ENCODE measurements at places on chromosomes 3 and 15. TPM values are rescaled to one million over a fixed set of nuclear protein-coding genes. Genes with fewer than 3 reads are reported as not detected.
A peak's percentile ranks its signal among the peaks of the same experiment; 100 is the strongest.

Gene CYP8B1
- not detected for total RNA-seq

Gene COL6A5
- not detected for total RNA-seq

Gene CSPG4
- not detected for total RNA-seq

- no peaks in the 10 kb centered on the region for H3K36me3 ChIP-seq
- DNase-seq = no peak
- H3K27ac ChIP-seq = no peak overlapping the region
- H3K27me3 ChIP-seq = peaks cover 20% of the 10 kb centered on the region
Measured at GRCh38 chr3:14582045-14582410, 41.9 kb upstream of the GRIP2 start.

GRCh38 chr3:38684546-38684945, 35.1 kb upstream of the SCN5A start:
- H3K4me1 ChIP-seq = no peaks in the 10 kb centered on the region
- no peak for DNase-seq
- no peak overlapping the region for H3K4me3 ChIP-seq

GRCh38 chr3:56923526-56924224, 121.9 kb upstream of the ARHGEF3 start:
- no peaks in the 10 kb centered on the region for H3K36me3 ChIP-seq
- DNase-seq = no peak
- H3K27me3 ChIP-seq = no peaks in the 10 kb centered on the region
- peaks cover 90% of the 10 kb centered on the region for H3K4me1 ChIP-seq
- peak overlapping the region; percentile 20 for H3K27ac ChIP-seq
- H3K4me3 ChIP-seq = peak overlapping the region; percentile 45

GRCh38 chr15:36748366-36749115, 169.1 kb downstream of the CDIN1 start:
- peaks cover 3% of the 10 kb centered on the region for H3K36me3 ChIP-seq
- H3K27me3 ChIP-seq = no peaks in the 10 kb centered on the region
- no peak overlapping the region for H3K4me3 ChIP-seq
- H3K4me1 ChIP-seq = no peaks in the 10 kb centered on the region
- DNase-seq = no peak
- no peak overlapping the region for H3K27ac ChIP-seq

DNA sequence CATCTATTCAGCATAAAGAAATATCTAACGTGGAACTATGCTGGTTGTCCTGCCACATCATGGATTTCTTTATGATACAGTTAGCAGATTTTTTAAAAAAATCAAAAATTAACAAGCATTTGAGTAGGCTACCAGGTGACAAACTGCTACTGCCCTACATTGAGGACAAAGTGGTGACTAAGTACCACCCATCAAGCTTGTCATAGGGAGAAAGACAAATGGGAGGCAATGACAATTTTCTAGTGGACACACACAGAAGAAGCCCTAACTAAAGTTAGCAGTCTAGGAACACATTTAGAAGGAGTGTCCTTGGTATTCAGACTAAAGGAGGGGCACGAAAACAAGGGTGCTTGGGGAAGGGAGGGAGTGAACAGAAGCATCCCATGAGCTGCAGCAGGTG, 131.2 kb downstream of the TBL1XR1 start:
- no peaks in the 10 kb centered on the region for H3K36me3 ChIP-seq
- no peak overlapping the region for H3K4me3 ChIP-seq
- no peaks in the 10 kb centered on the region for H3K27me3 ChIP-seq
- no peak for DNase-seq
- H3K27ac ChIP-seq = no peak overlapping the region

- no peak overlapping the region for H3K27ac ChIP-seq
- no peak overlapping the region for H3K4me3 ChIP-seq
- no peaks in the 10 kb centered on the region for H3K36me3 ChIP-seq
- H3K4me1 ChIP-seq = no peaks in the 10 kb centered on the region
- H3K27me3 ChIP-seq = peaks cover 60% of the 10 kb centered on the region
- DNase-seq = no peak
Measured at GRCh38 chr3:127426444-127427153, 138.8 kb upstream of the PRR20G start.

- H3K4me1 ChIP-seq = no peaks in the 10 kb centered on the region
- no peak for DNase-seq
- no peak overlapping the region for H3K4me3 ChIP-seq
- no peak overlapping the region for H3K27ac ChIP-seq
- no peaks in the 10 kb centered on the region for H3K27me3 ChIP-seq
Measured at GRCh38 chr15:59116141-59116540, 11.2 kb downstream of the CCNB2 start.

DNA sequence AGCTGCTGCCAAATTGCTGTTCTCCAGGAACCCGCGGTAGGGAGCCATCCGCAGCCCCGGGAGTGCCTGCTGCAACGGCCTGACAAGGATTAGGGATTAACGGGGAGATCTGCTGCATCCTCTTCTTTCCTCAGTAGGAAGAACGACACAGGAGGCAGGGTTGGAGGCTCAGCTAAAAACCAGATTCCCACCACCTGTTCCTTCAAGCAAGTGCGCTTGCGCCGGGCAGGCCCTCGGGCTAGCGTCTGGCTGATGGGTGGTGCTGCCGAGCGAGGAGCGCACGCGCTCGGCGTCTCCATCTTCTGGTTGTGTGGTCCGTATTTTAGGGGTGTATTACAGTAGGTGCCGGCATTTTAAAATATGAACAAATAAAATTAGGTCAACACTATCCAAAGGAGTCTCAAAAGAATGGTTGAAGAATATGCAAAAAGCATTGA, 25.4 kb upstream of the SLC25A26 start:
- H3K36me3 ChIP-seq = no peaks in the 10 kb centered on the region
- no peaks in the 10 kb centered on the region for H3K4me1 ChIP-seq
- H3K27me3 ChIP-seq = peaks cover 41% of the 10 kb centered on the region
- no peak for DNase-seq
- no peak overlapping the region for H3K27ac ChIP-seq

- DNase-seq = no peak
- H3K27ac ChIP-seq = no peak overlapping the region
- no peak overlapping the region for H3K4me3 ChIP-seq
- no peaks in the 10 kb centered on the region for H3K27me3 ChIP-seq
- H3K36me3 ChIP-seq = no peaks in the 10 kb centered on the region
Measured at GRCh38 chr3:96209699-96210098, 604.7 kb upstream of the EPHA6 start.

DNA sequence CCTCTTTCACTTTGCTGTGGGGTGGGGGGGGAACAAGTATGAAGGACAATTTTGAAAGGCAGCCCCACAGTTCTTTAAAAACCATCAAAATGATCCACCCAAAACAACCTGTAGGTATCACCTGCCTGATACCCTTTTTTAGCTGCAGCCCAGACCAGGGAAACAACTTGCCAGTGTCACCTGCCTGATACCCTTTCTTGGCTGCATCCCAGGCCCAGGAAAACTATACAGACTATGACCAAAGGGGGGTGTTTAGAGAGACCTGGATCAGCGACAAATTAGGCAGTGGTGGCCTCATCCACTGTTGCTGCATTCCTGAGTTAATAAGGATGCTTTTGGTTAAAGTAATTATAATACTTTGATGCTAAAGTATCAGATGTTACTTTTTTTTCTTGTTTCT, 122.0 kb downstream of the VPS13C start:
- no peak for DNase-seq
- no peaks in the 10 kb centered on the region for H3K27me3 ChIP-seq
- H3K4me1 ChIP-seq = no peaks in the 10 kb centered on the region
- no peaks in the 10 kb centered on the region for H3K36me3 ChIP-seq
- no peak overlapping the region for H3K27ac ChIP-seq
- H3K4me3 ChIP-seq = no peak overlapping the region

DNA sequence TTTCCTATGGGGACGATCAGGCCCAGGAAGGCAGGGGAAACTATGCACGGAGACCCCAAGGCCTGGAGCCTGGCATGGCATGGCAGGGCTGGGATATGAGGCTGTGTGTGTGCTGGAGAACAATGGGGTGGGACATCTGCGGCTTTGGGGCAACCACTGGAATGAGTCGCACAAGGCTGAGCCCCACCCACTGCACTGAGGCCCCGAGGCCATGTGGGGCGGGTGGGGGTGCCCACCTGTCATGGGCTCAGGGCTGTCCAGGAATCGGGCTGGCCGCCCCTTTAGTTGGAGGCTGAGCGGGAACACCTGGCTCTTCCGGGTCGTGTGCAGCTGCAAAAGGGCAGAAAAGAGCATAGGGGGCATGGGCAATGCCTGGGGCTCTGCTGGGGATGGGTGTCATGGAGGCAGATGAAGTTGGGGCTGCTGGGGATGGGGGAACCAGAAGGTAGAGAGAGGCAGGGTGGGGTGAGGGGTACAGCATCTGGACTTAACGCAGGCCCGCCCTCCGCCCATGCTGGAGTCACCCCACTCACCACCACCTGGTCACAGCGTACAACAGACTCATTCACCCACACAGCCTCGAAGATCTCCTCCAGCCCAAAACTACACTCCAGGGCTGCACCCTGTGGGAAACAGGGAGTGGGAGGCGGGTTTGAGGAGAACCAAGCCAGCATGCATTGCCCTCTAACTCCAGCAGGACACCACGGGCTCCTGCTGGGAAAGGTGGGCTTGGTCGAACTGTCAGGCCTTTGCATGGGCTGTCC, 31.1 kb downstream of the PLXND1 start:
- H3K4me3 ChIP-seq = no peak overlapping the region
- no peak overlapping the region for H3K27ac ChIP-seq
- no peak for DNase-seq
- H3K27me3 ChIP-seq = no peaks in the 10 kb centered on the region
- peaks cover 19% of the 10 kb centered on the region for H3K4me1 ChIP-seq

- H3K4me3 ChIP-seq = no peak overlapping the region
- H3K27ac ChIP-seq = no peak overlapping the region
- no peaks in the 10 kb centered on the region for H3K27me3 ChIP-seq
- no peak for DNase-seq
Measured at GRCh38 chr15:76991048-76991447, 3.9 kb upstream of the PSTPIP1 start.

DNA sequence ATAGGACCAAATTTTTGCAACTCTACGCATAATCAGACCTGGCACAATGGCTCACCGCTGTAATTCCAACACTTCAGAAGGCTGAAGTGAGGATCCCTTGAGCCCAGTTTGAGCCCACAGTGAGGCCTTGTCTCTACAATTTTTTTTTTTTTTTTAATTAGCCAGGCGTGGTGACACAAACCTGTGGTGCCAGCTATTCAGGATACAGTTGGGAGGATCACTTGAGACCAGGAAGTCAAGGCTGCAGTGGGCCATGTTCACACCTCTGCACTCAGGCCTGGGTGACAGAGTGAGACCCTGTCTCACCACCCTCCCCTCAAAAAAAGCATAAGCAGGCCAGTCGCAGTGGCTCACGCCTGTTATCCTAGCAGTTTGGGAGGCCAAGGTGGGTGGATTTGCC, 24.7 kb downstream of the OIP5 start:
- peaks cover 10% of the 10 kb centered on the region for H3K36me3 ChIP-seq
- no peak overlapping the region for H3K27ac ChIP-seq
- peaks cover 5% of the 10 kb centered on the region for H3K4me1 ChIP-seq
- H3K27me3 ChIP-seq = no peaks in the 10 kb centered on the region
- DNase-seq = no peak

DNA sequence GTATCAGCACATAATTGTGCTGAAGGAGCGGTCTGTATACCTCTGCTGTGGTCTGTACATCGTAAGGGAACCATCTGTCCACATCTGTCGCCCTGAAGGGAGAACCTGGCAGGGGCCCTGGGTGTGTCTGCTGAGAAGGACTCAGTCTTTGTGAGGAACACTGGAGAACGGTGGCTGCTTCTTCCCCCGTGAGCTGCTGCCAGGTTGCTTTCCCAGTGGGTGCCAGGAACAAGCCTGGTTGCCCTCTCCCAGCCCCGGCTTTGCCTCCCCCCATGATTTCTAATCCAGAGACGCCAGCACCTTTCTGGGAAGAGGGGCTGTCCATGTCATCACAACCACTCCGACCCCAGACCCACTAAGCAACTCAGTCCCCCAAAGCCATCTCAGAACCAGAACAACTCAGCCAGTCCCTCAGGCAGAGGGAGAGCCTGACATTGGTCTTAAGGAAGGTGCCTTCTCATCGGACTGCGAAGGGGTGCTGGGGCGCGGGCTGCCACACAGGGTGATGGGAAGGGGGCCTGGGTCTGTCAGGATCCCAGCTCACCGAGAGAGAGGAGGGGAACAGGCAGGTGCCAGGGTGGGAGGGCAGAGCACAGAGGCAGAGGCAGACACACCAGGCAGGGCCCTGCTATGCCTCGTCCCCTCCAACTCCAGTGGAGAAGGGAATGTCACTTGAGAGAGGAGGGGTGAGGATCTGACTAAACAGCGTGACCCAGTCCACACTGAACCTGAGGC, 8.5 kb downstream of the TNK2 start:
- DNase-seq = no peak
- H3K4me1 ChIP-seq = peaks cover 74% of the 10 kb centered on the region
- peak overlapping the region; percentile 21 for H3K27ac ChIP-seq
- peak overlapping the region; percentile 52 for H3K4me3 ChIP-seq

- peaks cover 14% of the 10 kb centered on the region for H3K27me3 ChIP-seq
- no peaks in the 10 kb centered on the region for H3K36me3 ChIP-seq
- H3K4me1 ChIP-seq = no peaks in the 10 kb centered on the region
Measured at GRCh38 chr3:185988816-185989175, 51.0 kb upstream of the TRA2B start.

GRCh38 chr3:49553324-49553691, 969 bp upstream of the BSN start:
- H3K4me1 ChIP-seq = peaks cover 24% of the 10 kb centered on the region
- H3K4me3 ChIP-seq = peak overlapping the region; percentile 98
- DNase-seq = no peak

DNA sequence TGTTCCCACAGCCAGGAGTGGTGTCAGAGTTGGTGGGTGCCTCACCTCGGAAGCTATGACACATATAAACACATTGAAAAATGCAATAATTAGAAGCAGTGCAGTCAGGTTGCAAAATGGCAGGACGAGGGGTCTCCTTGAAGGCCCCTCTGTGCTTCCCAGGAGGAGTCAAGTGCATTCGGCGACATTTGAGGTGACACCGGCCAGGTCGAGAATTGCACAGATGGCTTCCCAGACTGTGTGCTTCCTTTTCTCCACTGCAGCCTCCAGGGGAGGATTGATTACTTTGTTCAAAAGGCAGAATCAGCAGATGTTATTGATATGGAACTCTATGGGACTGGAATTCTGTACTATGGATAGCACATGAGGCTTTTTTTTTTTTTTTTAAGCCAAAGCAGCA, 163.2 kb downstream of the MINAR1 start:
- H3K27ac ChIP-seq = no peak overlapping the region
- H3K27me3 ChIP-seq = peaks cover 40% of the 10 kb centered on the region
- H3K36me3 ChIP-seq = no peaks in the 10 kb centered on the region
- no peak overlapping the region for H3K4me3 ChIP-seq
- peaks cover 6% of the 10 kb centered on the region for H3K4me1 ChIP-seq

GRCh38 chr3:59940718-59941117, 890.9 kb upstream of the CFAP20DC start:
- H3K4me1 ChIP-seq = peaks cover 63% of the 10 kb centered on the region
- H3K27me3 ChIP-seq = no peaks in the 10 kb centered on the region
- peak overlapping the region; percentile 3 for H3K4me3 ChIP-seq
- H3K27ac ChIP-seq = no peak overlapping the region
- no peak for DNase-seq
